ENCODE measurements at places on chromosomes 2 and 18.

DNA sequence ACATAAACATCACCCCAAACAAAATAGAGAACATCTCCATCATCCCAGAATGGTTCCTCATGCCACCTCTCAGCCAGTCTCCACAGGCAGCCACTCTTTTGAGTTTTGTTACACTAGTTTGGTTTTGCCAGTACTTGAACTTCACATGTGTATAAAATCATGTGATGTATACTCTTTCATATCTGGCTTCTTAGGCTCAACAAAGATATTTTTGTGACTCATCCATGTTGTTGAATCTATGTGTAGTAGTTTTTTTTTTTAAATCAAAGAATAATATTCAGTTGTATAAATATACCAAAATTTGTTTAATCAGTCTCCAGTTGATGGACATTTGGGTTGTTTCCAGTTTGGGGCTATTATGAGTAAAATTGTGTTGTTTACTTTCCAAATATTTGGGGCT lies 75.9 kb downstream of the PMS1 start:
- DNase-seq = no peak

GRCh38 chr2:32427672-32428610 lies 71.1 kb downstream of the BIRC6 start:
- DNase-seq = no peak

- DNase-seq = no peak
Measured at GRCh38 chr18:51028201-51028805, 1.7 kb upstream of the SMAD4 start.

DNA sequence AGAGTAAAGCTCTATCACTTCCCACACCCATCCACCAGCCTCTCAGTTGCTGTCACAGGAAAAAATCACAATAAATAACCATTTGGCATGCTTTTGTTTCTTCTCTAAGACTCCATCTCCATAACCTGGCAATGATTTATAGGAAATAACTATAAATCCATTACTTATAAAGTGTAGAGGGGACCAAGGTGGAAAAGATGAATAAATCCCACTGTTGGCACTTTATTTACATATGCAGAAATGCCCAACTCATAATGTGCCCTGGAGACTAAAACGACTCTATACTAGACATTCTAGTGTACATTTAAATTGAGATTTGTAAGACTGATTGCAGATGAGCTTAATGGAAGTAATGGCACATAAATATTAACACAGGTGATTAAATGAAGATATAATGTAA lies 7.5 kb upstream of the NOSTRIN start:
- no peak for DNase-seq

GRCh38 chr18:43869451-43870008 lies 592.2 kb upstream of the SYT4 start:
- no peak for DNase-seq

- DNase-seq = no peak
Measured at GRCh38 chr18:63903851-63904570, 3.7 kb upstream of the SERPINB10 start.

GRCh38 chr2:166651080-166651675 lies 157.1 kb upstream of the SCN7A start:
- DNase-seq = no peak
